DMS53 (cell line): ENCODE measurements at places on chromosomes 16 and 17.
A peak's percentile ranks its signal among the peaks of the same experiment; 100 is the strongest.

- peak; percentile 41 for DNase-seq
These were observed 8.3 kb downstream of the TSC2 start for GRCh38 chr16:2056077-2056476.

DNA sequence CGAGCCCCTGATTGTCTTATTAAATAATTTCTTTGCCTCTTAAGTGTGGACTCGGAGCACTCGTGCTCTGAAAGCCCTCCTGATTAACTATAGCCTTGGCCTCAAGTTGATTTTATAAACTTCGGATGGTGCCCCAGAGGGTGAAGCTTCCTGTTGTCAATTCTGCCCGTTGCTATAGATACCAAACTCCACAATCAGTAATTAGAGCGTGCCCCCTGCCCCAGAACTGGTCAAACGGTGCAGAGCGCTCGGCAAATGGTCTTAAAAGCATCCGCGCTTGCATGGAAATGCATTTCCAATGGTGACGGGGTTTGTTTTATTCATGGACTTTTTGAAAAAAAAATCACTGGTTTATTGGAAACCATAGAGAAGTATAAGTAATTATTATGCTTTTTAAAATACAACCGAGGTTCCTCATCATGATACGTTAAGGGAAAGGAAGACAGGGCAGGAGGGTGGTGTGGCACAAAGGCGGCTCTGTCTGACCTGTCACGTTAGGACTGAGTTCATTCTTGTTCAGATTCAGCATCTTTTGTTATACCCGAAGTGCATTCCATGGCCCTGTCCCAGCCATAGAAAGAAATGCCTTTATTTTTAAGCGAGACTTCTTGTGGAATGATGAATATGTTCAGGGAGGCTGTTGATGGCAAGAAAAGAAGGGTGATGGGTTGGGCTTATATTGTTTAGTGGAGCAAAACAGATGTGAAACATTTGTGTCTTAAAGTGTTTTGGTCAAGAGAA lies 476.4 kb downstream of the MAF start:
- no peak for DNase-seq

DNA sequence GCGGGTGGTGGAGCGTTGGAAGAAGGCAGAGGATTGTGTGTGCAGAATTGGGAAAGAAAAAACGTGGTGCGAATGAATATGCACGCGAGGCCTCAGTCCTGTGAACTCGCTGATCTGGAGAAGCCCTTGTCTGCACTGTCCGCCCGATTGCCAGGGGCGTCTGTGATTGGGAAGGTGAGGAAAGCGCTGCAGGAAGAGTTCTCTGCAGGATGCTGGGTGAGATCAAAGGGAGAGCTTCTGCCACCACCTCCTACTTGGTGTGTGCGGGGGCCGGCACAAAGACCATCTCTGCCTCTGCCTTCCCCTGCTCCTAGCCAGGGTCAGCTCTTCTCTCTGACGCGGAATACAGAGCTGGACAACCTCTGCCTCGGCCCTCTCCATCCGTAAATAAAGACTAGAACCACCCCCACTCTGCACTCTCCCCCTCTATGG lies 841 bp upstream of the RAB5C start:
- DNase-seq = no peak

DNA sequence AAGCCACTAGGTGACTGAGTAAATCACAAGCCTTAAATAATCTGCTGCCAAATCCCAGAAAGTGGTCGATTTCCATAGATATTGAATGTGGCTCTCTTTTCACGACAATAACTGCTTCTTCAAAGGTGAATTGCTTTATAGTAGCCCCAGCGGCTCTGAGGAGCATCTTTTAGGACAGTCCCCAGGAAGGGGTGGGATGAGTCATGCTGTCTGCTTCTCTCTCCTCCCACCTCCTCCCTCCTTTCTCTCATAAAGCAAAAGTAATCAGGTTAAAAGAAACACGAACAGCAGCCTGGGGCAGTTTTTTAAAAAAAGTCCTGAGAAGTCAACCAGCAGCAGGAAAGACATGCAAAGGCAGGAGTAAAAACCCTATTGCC lies 1.8 kb downstream of the KIAA0513 start:
- DNase-seq = peak; percentile 52

- no peak for DNase-seq
These were observed 4.4 kb downstream of the FMNL1 start for GRCh38 chr17:45225964-45226530.

DNA sequence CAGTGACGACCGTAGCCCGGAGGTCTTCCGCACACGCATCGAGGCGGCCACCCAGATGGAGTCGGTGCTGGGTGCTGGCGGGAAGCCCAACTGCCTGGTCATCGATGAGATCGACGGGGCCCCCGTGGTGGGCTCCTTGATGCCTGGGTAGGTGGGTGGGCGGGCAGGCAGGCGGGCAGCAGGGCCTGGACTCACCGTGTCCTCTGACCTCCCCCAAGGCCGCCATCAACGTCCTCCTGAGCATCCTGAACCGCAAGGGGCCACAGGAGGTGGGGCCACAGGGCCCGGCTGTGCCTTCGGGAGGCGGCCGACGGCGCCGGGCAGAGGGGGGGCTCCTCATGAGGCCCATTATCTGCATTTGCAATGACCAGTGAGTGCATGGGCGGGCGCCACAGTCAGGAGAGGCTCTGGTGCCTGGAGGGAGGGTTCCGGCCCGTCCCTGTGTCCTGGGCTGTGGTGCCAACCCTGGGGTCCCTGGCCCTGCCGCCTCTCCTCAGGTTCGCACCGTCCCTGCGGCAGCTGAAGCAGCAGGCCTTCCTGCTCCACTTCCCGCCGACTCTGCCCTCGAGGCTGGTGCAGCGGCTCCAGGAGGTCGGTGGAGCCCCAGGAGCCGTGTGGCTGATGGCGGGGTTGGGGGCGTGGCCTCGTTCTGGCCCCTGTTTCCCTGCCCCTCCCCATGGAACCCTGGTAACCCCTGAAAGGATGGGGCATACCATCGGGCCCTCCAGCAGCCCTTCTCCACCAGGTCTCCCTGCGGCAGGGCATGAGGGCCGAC lies 4.0 kb downstream of the CHTF18 start:
- DNase-seq = no peak

DNA sequence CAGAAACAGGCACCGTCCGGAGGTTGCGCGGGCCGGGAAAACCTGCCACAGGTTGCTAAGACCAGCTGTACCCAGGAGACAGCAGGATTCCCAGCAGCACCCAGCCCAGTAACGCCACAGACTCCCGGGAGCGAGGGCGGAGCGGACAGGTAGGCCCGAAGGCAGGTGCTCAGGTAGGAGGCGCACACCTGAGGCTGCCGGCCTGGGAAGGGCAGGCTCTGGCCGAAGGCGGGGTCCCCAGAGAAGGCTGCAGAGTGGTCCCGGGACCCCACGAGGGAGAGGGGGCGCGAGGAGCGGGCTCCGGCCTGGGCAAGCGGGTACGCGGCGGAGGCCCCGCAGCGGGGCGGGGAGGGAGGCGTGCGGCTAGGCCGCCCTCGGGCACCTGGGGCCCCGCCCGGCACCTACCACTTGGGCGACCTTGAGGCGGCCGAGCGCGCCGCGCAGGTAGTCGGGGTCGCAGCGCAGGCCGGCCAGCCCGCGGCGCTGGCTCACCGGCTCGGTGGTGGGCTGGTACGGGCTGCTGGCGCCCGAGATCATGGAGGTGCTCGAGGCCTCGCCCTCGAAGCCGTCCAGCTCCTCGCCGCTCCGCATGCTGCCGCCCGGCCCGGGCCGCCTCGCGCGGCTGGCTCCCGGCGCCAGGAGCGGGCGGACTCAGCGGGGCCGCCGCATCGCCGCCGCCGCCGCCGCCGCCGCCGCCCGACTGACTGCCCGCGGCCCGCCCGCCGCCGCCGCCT lies 441 bp downstream of the CMTM4 start:
- DNase-seq = peak; percentile 80

- no peak for DNase-seq
These were observed 29.8 kb upstream of the DLX3 start for GRCh38 chr17:50024808-50025207.

DNA sequence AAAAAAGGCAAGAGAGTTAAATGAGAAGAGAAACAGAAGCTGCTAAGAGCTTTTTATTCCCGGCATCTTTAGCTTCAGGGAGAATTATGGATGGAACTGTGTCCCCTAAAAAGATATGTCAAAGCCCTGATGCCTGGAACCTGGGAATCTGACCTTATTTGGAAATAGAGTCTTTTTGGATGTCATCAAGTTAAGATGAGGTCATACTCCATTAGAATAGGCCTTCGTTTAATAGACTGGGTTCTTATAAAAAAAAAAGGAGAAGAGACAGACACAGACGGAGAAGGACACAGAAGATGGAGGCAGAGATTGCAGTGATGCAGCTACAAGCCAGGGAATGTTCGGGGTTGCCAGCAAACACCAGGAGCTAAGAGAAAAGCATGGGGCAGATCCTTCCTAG lies 24.6 kb downstream of the CACNG4 start:
- DNase-seq = no peak

- DNase-seq = no peak
These were observed 253.7 kb downstream of the STX8 start for GRCh38 chr17:9321890-9322289.

GRCh38 chr17:49259663-49260010 lies 29.1 kb upstream of the PHOSPHO1 start:
- DNase-seq = no peak

GRCh38 chr16:27302126-27302525 lies 11.6 kb upstream of the IL4R start:
- no peak for DNase-seq
